ENCODE measurements at places on chromosomes 11 and 22.

DNA sequence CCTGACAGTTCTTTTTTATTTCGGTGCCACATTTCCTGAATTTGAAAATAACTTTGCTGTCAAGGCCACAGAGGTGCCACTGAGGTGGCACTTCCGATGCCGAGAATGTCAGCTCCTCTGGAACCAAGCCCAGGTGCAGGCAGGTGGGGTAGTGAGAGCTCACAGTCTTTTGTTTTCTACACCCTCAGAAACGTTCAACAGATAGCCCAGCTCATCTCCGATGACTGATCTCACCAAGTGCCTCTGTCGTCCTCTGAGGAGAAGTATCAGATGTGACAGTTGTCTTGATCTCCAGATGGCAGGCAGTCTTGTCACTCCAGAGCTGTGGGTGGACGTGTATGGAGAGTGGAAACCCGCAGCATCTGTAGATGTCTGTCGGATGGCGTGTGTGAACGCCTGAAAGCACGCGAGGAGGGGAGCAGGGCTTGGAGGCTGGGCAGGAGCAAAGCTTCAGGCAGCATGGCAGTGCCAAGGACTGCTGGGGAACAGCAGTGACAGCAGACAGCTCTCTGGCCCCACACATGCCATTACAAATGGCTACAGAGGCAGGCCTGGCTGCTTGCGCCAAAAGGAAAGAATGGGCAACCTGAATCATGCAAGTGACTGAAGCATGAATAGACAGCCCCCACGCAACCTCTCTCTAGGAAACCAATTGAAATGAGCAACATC, 877.0 kb downstream of the OPCML start:
- DNase-seq: no peak

DNA sequence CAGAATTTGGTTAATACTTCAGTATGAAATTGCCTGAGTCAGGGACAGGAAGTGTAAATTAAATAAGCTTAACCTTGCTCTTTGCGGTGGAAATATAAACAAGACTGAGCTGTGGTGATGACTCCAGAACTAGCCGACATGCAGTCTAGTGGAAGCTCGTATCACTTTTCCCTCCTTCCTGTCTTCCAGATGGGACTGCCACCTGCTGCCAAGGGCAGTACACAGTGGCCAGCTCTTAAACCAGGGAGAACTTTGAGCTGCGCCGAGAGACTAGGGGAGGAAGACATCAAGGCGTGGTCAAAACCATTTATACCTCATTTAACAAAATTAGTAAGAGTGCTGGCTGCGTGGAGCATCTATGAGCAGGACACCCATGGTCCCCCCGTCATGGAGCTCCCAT, 31.3 kb upstream of the CTTN start:
- no peak for DNase-seq

DNA sequence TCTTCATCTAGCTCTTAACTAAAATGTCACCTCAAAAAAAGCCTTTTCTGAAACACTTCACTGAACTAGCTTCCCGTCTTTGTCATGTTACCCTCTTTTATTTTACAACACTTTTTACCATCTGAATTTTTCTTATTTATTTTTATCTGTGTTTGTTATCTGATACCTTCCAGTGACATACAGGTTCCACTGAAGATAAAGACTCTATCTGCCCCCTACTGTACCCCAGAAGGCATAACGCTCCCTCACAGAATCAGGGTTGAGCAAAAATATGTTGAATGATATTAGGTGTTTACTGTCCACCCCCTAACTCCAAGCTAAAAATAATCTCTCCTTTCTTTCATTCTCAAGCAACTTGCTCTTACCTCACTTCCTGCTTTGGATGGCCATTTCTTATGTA, 654.2 kb downstream of the NELL1 start:
- no peak for DNase-seq

DNA sequence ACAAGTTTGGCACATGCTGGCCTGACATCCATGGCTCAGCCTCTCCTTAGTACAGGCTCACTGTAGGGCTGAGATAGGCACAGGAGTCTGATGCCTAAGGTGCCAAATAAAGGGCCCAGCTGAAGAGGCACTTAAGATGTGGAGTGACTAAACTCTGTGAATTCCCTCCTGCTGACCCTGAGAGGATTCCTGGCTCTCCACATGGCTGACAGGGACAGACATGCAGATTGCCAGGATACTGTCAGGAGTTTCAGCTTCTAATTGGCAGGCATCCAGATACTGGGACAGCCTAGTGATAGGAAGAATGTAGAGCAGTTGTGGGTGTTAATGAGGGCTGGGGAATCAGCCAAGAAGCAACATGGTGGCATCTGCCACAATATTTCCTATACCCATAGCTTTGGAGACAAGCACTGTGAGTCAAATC, 558.7 kb downstream of the INSC start:
- DNase-seq: no peak

DNA sequence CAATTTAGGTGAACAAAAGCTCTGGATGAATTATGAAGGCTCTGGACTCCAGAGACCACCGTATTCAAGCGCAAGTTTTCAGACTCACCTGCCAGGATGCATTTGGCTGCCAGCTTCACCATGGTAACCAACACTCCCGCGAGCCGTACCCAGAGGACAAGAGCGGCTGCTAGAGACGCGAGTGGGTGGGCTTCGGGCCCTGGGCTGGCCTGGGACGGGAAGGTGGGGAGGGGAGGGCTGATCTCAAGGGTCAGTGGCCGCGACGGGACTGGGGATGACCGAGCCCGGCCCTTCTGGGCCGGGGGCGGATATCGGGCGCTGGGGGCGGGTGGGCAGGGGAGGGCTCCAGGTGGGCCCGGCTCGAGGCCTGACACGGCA, 344 bp downstream of the IFT27 start:
- DNase-seq: no peak

GRCh38 chr11:13210424-13210823, 67.2 kb upstream of the BMAL1 start:
- peak; percentile 69 for DNase-seq

- DNase-seq: no peak
Observed at GRCh38 chr11:66850588-66851238, 6.2 kb upstream of the LRFN4 start.

DNA sequence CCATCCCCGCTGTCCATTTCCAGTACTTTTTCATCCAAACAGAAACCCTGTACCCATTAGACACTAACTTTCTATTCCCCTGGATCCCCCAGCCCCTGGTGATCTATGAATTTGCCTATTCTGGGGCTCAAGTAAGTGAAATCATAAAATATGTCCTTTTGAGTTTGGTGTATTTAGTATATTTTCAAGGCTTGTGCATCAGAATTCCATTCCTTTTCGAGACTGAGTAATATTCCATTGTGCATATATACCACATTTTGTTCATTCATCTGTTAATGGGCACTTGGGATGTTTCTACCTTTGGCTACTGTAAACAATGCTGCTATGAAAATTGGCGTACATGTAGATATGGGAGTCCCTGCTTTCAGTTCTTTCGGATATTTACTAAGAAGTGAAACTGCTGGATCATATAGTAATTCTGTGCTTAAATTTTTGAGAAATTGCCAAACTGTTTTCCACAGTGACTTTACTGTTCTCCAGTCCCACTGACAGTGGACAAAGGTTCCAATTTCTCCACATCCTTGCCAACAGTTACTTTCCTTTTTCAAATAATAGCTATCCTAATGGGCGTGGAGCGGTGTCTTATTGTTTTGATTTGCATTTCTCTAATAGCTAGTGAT, 16.1 kb downstream of the APLP2 start:
- DNase-seq: no peak

- no peak for DNase-seq
Observed at GRCh38 chr11:109329716-109330115, 92.3 kb upstream of the C11orf87 start.

DNA sequence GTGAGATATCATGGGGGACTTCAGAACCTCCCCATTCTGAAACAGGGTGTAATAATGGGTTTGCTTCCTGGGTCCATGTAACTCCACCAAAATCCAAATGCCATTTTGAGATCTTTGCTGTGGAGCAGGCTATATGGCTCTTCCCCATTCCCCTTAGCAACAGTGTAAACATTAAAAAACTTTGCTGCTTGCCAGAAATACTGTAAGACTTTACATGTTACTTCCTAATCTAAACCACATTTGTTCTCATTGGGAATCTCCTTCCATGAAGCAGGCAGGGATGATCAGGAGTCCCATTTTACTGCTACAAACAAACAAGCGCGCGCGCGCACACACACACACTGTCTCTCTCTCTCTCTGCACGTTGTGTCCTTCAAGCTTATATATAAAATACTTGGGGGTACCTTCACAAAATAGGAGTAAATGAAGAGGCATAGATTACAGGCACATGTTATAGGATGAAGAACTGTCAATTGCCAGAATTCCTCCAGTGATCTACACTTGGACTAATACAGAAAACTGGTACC, 86.5 kb downstream of the ANO3 start:
- no peak for DNase-seq

GRCh38 chr11:94636388-94636949, 69.3 kb downstream of the PIWIL4 start:
- DNase-seq: no peak

- no peak for DNase-seq
Observed at GRCh38 chr11:120391292-120391691, 55.1 kb downstream of the ARHGEF12 start.

GRCh38 chr22:29330291-29330690, 14.8 kb upstream of the RASL10A start:
- no peak for DNase-seq

DNA sequence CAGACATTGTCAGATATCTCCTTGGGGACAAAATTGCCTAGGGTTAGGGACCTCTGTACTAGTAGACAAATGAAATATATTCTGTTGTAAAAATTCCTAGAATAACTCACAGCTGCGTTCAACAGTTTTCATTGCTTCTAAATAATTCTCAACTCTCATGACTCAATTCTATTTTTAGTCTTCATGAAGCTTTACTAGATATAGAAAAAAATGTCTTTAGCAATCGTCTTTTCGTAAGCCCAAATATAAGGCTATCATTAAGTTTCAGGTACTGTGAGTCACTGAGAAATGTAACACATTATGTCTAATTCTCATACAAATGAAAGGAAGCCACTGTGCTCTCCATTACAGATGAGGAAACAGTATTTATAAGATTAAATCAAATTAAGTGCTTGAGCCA, 6.4 kb downstream of the MMP12 start:
- DNase-seq: no peak

- no peak for DNase-seq
Observed at GRCh38 chr11:8167796-8168195, 1.0 kb downstream of the RIC3 start.

DNA sequence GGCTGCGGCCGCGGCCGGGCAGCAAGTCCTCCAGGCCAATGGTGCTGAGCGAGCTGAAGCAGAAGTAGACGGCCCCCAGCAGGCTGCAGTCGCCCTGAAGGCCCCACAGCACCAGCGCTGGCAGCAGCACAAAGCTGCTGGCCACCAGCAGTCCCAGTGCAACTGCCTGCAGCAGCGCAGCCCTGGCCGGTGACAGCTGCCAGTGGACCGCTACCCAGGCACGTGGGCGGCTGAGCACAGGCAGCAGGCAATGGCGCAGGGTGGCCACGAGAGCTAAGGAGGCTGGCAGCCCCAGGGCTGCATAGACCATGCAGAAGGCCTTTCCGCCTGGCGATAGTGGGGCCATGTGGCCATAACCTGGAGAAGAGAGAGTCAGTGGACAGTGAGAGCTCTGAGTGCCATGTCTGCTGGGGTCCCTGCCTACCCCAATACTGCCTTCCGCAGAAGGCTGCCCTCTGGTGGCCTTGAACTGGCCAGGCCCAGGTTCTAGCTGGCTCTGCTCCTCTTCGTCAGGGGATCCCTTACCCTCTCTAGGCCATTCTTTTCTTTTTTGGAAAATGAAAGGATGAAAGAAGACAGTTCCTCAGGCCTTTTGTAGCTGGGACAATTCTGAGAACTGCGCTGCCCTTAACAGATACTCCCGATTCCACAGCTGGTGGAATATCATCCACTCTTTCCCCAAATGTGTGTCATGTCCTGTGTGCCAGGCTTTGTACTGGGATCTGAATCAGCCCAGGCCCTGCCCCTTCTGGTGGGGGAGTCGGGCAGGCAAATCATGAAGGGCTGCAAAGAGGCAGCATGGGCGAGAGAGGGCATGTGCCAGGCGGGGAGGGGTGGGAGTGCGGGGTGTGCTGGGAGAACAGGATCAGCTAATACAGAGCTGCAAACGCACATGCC, 1.8 kb downstream of the KCNK7 start:
- no peak for DNase-seq

DNA sequence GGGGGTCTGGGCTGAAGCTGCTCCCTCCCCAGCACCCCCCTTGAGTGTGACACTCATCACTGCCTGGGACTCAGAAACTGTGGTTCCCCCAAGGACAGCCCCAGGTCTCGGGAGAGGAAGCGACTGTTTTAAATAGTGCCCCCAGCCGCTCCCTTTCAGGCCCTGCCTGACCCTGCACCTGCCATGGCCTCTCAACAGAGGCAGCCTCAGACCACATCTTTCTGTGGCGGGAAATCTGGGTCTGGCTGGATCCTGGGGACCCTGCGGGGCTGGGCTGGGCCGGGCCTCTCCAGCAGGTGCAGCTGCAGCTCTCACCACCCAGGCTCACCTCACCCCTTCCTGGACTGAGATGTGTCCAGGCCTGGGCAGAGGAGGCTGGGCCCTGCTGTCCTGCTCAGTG, 3.7 kb upstream of the IGLL1 start:
- no peak for DNase-seq

DNA sequence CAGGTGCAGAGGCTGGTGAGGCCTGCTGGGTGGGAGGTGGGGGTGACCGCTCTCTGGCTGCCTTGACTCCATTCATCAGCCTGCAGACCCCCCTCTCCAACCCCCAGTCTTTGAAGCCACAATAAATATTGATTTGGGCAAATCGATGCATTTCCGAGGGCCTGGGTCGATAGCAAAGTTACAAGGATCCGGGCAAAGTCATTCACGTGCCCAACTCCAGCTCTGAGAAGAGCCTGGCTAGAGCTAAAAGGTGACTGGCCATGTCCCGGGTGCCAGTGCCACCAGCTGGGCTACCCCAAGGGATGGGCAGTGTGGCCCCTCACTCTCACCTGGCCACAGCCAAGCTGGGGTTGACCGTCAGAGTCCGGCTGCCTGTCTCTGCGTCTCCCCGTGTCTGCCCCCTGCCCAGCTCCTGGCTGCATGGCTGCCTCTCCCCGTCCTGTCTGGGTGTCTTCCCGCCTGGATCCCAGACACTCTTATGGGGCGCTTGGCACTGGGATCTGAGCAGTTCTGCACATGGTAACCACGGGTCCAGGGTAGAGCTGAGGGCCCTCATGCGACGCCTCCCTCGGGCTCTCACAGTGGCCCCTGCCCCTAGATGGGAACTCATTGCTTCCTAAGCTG, 46.7 kb upstream of the CCDC188 start:
- DNase-seq: no peak

- DNase-seq: no peak
Observed at GRCh38 chr22:40043081-40043480, 48.3 kb downstream of the FAM83F start.

- no peak for DNase-seq
Observed at GRCh38 chr22:48319321-48320047, 1508.2 kb downstream of the BRD1 start.

Measured in NCI-H2107 (cell line).